Stimulated activated CD8-positive, alpha-beta memory T cell treated with anti-CD3 and anti-CD28 coated beads, Interleukin-12 subunit alpha, Interleukin-12 subunit beta, amount 100 ng/mL, for 4 hours (primary cell): ENCODE measurements at places on chromosomes 11 and 22.

GRCh38 chr22:26054841-26055605 lies 114.2 kb upstream of the SEZ6L start:
- DNase-seq = no peak

DNA sequence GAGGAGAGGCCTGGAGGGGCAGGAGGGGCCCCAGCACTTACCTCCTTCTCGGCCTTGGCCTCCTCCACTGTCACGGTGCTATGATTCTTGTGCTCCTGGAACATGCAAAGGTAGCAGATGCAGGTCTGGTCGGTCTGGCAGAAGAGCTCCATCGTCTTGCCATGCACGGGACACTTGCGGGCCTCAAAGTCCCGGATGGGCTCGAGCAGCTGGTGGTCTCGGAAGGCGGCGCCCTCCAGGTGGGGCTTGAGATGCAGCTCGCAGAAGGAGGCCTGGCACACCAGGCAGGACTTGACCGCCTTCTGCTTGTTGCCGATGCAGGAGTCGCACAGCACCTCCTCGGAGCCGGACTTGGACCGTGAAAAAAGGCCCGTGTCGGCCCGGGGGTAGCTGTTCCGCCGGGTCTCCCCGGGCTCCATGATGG lies 714 bp downstream of the TRIM29 start:
- no peak for DNase-seq

DNA sequence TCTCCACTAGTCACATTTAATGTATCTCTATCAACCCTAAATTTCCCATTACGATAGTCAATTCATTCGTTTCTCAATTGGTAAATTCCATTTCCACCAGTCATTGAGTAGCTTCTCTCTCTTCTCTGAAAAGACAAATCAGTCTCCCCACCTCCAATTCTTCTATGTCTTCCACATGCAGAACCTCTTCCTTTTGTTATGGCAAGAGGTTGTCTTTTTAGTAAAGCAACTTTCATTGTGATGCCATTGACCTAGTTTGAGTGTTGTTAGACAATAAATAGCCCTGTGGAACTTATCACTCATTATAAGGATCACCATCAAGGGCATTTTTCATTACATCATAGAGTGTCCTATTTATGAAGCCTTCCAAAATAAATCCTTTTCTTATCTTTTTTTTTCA lies 340.9 kb downstream of the LRRC4C start:
- DNase-seq = no peak

- no peak for DNase-seq
Measured at GRCh38 chr11:118526688-118527087, 586 bp upstream of the TTC36 start.

DNA sequence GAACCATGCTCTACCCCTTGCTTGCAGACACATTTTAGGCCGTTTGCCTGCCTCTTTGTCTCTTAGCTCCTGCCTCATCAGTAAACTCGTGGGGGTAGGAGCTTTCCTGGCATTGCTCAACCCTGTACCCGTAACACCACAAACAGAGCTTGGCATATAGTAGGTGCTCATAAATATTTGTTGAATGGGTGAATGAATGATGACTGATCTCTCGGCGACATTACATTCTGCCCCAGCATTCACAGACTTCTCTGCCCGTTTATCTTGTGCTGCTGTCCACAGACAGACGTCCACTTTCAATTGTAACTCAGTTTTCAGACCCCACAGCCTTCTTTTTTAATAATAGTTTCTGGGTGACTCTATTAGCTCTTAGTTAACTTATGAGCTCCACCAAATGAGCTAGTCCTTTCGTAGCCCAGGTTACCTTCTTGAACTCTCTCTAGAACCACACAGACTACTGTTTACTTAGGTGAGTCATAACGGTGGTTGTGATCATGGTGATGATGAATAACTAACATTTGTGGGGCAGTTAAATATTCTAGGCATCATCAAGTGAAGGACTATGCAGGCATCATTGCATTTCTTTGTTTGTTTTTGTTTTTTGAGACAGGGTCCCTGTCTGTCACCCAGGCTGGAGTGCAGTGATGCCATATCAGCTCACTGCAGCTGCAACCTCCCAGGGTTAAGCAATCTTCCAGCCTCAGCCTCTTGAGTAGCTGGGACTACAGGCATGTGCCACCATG lies 188.4 kb downstream of the ADAMTS15 start:
- DNase-seq = no peak

DNA sequence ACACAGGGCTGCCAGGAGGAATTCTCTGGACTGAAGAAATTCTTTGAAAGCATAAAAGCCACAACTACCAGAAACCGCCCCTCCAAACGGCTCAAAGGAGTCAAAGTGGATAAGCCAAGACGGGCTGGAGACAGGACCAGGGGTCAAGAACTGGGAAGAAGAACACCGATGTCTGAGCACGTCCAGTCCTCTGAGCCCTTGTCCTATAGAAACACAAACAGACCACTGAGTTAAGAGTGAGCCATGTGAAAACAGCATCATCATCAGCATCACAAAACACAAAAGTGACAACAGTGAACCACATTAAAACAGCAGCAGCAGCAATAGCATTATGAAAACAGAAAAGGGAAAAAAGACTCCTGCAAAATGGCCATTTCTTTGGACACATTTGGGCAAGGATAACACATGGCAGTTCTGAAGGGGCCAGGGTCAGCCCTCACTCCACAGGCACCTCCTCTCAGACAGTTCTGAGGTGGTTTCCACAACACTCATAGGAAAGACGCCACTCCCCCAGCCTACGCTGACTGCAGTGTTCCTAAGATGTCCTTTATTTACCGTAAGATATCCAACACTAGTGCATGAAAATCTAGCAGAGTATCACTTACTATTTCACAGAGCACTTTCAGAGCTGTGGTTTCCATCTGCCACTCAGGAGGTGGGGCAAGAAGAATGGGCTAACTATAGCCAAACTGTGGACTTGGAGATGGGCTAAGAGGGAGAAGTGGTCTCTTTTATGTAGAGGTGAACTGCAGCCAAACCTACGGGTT lies 28.6 kb upstream of the YPEL1 start:
- peak; percentile 10 for DNase-seq

DNA sequence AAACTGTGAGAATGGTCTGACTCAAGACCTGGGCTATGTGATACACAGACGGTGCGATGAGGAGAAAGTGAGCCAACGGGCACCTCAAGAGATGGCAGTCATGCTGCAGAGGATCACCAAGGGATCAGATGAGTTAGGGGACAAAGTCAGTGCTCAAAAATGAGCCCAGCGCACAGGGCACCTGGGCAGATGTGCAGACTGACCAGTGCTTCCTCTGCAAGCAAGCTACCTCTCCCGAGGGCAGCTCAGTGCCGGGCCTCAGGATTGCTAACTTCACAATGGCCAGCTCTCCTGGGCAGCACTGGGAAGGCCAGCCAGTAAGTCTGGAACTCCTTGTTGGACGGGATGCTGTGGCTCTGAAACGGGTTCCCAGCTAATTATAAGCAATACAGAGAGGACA lies 15.3 kb downstream of the HDHD5 start:
- no peak for DNase-seq

DNA sequence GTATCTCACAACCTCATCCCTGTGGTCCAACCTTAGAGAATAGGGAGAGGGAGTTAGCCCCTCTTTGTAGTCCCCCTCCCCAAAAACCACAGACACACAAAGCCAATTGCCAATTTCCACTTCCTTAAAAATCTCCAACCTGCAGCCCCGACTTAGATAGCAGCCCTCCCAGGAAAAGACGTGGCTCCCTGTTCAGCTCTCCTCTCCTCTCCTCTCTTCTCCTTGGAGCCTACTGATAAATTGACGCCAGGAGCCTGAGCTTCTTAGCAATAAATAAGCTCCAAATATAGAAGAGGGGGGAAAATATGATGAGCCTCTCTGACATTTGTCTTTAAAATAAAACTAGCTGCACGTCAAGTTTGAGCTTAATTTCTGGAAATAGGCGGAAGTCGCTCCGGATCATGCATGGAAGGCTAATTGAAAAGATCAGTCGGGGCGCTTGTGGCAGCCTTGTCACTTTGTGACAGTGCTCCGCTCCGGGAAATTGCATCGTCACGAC lies 7.3 kb downstream of the PAX6 start:
- DNase-seq = no peak

GRCh38 chr11:44367452-44367851 lies 57.5 kb upstream of the ALX4 start:
- no peak for DNase-seq

GRCh38 chr11:103863497-103863896 lies 172.9 kb upstream of the DDI1 start:
- DNase-seq = no peak

DNA sequence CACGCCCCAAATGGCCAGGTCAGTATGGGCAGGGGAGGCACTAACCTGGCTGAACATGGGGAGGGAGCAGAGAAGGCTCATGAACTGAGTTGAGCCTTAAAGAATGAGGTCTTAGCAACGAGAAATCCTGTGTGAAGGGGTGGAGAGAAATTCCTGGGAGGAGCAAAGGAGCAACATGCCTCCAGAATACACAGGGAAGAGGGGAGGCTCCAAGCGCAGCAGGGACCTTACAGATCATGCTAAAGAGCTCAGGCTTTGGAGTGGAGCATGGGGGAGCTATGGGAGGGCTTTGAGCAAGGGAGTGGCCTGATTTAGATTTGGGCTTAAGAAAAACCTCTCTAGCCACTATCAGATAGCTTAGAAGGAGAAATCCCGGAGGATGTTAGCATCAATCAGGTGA lies 88.1 kb downstream of the MN1 start:
- no peak for DNase-seq

- no peak for DNase-seq
Measured at GRCh38 chr22:26804911-26805539, 147.6 kb downstream of the MIAT start.

DNA sequence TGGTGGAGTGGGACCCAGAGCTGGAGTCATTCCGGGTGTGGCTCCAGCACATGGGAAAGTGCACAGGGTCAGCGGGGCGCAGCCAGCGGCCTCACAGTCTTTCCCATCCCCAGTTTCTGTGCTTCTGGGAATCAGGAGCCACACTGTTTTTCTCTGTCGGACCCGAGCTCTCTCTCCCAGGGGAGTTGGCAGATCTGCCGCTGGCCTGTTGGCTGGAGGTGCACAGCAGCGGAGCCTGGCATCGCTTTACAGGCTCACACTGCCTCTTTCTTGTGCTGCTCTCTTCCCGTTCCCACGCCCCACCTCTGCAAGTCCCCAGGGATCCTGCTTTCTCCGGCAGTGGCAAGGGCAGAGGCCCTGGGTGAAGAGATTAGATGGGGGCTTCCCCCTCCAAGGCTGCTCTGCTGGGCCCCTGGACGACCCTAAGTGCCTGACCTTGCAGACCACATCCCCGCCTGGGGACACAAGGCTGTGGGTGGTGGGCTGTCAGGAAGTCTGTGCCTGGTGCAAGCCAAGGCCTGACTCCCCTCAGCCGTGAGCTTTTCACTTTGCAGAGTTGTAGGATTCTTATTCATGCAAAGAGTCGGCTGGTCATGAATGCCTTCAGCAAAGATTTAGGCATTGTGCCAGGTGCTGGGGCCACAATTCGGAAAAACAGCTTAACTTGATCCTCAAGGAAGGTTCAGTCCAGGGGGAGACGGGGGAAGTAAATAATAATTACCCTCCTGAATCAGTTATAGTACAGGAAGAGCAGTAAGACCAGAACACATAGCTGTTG lies 116.3 kb downstream of the TIMP3 start:
- no peak for DNase-seq

DNA sequence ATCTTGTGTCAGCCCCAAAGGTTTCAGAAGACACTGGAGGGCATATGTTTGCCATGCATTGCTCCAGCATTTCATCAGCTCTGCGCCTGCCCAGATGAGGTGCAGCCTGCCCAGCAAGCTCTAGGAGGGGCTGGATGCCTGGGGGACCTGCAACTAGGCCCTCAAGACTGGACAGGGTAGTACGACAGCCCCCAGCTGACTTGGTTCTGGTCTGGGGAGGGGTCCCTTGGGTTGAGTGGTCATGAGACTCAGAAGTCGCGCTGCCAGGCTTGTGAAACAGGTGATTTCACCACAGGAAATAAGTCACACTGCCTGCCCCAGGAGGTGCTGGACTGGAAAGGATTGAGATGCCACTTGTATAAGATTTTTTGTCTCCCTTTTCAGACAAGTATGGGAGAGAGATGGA lies 23.4 kb downstream of the TPBGL start:
- no peak for DNase-seq

- no peak for DNase-seq
Measured at GRCh38 chr11:92707173-92707619, 262.3 kb upstream of the MTNR1B start.

- DNase-seq = no peak
Measured at GRCh38 chr11:134759274-134759673, 347.2 kb upstream of the B3GAT1 start.

GRCh38 chr11:71330349-71330748 lies 78.0 kb upstream of the SHANK2 start:
- DNase-seq = no peak

DNA sequence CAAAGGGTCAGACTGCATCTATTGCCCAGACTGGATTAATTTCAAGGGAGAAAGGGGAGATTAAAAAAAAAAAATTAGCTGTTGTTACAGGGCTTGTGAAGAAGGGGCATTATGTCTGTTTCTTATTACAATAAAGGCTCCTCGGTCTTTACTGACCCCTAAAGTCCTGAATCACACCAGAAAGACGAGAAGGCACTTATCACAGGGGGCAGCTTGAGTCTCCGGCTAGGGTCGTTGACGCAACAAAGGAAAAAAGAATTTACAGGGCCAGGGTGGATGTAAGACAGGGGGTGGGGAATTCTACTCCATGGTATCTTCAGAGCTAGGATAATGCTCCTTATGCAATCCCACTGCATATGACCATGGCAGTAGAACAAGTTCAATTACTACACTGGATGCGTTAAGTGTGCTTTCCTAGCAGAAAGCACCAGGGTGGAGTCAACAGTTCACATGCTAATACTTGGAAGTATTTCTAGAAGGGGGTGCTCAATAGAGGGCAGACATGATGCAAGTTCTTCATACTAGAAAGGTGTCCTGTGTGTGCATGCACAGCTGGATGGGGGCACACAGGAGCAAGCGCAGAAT lies 16.5 kb downstream of the DDX17 start:
- no peak for DNase-seq

DNA sequence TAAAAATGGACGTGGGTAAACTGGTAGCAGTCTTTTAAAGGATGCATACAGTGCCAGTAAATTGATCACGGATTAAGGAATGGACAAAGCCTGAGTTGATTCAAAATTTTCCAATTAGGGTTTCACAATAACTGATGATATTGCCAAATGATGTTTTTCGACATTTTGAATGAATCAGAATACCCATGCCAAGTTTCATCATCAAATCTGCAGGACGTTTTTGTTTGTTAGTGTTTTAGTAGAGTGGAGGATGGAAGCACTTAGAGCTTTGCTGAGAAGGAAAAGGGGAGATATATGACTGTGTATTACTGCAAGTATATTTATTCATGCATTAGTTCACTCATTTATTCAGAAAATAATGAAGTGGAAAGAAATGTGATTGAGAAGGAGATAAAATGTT lies 78.3 kb downstream of the SLC17A6 start:
- no peak for DNase-seq

DNA sequence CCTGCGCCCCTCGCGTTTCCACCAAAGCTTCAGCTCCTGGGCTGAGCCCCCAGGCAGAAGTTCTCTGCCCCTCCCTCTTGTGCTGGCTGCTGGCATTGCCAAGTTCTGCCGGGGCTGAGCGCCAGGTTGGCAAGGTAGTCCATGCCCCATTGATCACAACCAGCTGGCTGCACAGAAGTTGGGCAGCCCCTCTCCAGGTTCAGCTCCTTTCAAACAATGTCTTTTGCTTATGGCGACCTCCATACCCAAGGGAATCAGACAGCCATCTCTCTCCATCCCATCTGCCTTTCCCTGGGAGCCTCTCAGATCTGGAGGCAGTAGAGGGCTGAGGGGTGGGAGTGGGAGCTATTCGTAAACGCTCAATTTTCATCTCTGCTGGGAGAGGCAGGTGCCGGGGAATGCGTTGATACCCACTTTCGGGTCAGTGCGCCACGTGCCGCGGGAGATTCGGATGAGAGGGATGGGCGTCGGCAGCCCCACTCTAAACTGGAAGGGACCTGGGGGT lies 1.5 kb downstream of the ADAMTS8 start:
- DNase-seq = no peak
